ENCODE measurements at places on chromosomes 12 and 14. TPM values are rescaled to one million over a fixed set of nuclear protein-coding genes. Genes with fewer than 3 reads are reported as not detected.

ACVRL1 gene
- total RNA-seq: 56.9 TPM

TMEM30B gene
- 1.6 TPM for total RNA-seq

RPL10L gene
- total RNA-seq: not detected

GPR137C gene
- 1.6 TPM for total RNA-seq

MIP gene
- total RNA-seq: not detected

CCDC175 gene
- total RNA-seq: not detected

ARPC3 gene
- total RNA-seq: 99.2 TPM

PIWIL1 gene
- not detected for total RNA-seq

DIO3 gene
- total RNA-seq: 1.0 TPM

TPH2 gene
- total RNA-seq: not detected

C1QL4 gene
- total RNA-seq: not detected

PLCZ1 gene
- not detected for total RNA-seq

SSPN gene
- total RNA-seq: 56.9 TPM

AVPR1A gene
- total RNA-seq: 14.1 TPM

RNU7-1 gene
- not detected for total RNA-seq

CACNA2D4 gene
- 0.52 TPM for total RNA-seq

KRT78 gene
- total RNA-seq: not detected

TPPP2 gene
- total RNA-seq: not detected

SLCO1B3 gene
- under 0.01 TPM for total RNA-seq

PRH2 gene
- total RNA-seq: not detected

GYS2 gene
- total RNA-seq: not detected

PRKAG1 gene
- 41.8 TPM for total RNA-seq

TMX1 gene
- total RNA-seq: 19.8 TPM

CMA1 gene
- 0.52 TPM for total RNA-seq

PLEK2 gene
- 3.7 TPM for total RNA-seq

TAS2R7 gene
- total RNA-seq: not detected

SIX6 gene
- total RNA-seq: not detected

AMN gene
- 1.0 TPM for total RNA-seq

OR6C70 gene
- total RNA-seq: not detected

GPR84 gene
- not detected for total RNA-seq
